Sigmoid colon (tissue), 7 donors: ENCODE measurements at places on chromosomes 7 and 10.

DNA sequence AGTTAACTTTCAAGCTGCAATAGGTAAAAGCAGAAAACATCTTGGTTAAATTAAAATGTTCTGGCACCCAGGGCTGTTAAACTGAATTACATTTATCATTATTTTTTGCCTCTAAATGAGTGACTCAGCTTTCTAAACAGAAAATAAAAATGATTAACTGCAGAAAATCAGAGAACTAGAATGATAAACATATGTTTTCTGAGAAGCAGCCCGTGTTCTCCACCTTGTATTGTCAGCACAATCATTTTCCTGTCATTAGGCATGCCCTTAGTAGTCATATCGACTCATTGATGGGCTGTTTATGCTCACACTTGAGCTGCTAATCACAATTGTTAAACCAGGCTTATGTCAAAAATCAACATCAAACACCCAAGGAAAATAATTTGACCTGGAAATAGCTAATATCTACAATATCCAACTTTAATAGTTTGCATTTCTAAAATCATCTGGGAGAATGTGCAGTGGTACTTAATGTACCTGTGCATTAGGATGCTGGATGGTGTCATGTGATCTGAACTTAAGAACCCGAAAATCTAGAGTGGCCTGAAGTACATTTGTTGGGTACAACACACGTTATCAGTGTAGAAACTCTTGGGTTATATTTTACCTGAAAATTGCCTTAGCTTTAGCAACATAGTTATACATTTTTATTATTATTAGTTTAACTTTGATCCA lies 2.3 kb downstream of the MDFIC start:
- H3K36me3 ChIP-seq, result no peaks in the 10 kb centered on the region
- H3K27me3 ChIP-seq, result no peaks in the 10 kb centered on the region
- no peak for DNase-seq
- H3K27ac ChIP-seq, result peak overlapping the region; percentile 84

- DNase-seq, result no peak
- no peaks in the 10 kb centered on the region for H3K27me3 ChIP-seq
- H3K36me3 ChIP-seq, result no peaks in the 10 kb centered on the region
Observed at GRCh38 chr7:157904866-157905570, 568.2 kb downstream of the DNAJB6 start.

GRCh38 chr10:46282842-46283574 lies 3.8 kb upstream of the ANTXRL start:
- peak overlapping the region; percentile 57 for H3K4me3 ChIP-seq
- DNase-seq, result peak; percentile 91
- no peaks in the 10 kb centered on the region for H3K27me3 ChIP-seq

GRCh38 chr10:28179006-28179742 lies 123.7 kb downstream of the MPP7 start:
- H3K4me1 ChIP-seq, result peaks cover 44% of the 10 kb centered on the region
- DNase-seq, result no peak
- H3K4me3 ChIP-seq, result no peak overlapping the region
- H3K36me3 ChIP-seq, result no peaks in the 10 kb centered on the region

- H3K27me3 ChIP-seq, result peaks cover 11% of the 10 kb centered on the region
- DNase-seq, result no peak
- no peak overlapping the region for H3K4me3 ChIP-seq
- H3K4me1 ChIP-seq, result no peaks in the 10 kb centered on the region
- no peaks in the 10 kb centered on the region for H3K36me3 ChIP-seq
Observed at GRCh38 chr10:109451879-109452278, 471.4 kb downstream of the XPNPEP1 start.

- H3K27ac ChIP-seq, result no peak overlapping the region
- no peak overlapping the region for H3K4me3 ChIP-seq
- no peaks in the 10 kb centered on the region for H3K4me1 ChIP-seq
Observed at GRCh38 chr7:3585826-3586225, 284.8 kb downstream of the SDK1 start.

DNA sequence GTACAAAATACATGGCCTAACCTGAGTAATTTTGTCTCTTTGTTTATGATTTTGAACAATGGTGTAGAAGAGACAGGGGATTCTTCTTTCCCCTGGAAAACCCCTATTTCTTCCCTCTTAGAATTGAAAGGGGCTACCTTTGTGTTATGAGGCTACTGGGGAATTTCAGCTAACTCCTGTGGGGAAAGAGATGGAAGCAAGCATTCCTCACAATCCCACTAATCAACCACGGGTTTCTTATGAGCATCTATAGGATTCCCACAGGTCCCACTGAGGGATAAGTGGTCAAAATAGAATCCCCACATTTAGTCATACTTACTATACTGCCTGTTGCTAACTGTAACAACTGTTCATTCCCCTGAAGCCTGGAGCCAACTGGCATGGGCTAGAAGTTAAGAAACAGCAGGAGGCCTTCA lies 32.2 kb upstream of the ITGB8 start:
- H3K27me3 ChIP-seq, result no peaks in the 10 kb centered on the region
- no peak overlapping the region for H3K27ac ChIP-seq
- H3K4me1 ChIP-seq, result no peaks in the 10 kb centered on the region
- no peak overlapping the region for H3K4me3 ChIP-seq
- DNase-seq, result no peak

DNA sequence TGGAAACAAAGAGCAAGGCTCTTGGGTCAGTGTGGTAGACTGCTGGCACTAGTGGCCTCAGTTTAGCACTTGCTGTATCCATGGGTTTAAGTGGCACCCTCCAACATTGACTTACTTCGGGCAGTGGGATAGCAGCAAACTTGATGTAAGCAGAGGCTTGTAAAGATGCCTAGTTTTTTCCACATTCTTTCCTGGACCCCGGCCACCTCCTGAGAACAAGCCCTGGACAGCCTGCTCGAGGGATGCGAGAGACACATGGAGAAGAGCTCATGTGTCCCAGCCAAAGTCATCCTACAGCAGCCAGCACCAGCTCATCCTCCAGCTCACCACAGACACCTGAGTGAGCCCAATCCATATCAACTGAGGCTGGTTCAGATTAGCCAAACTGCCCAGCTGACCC lies 142.7 kb upstream of the PCBD1 start:
- H3K36me3 ChIP-seq, result no peaks in the 10 kb centered on the region
- no peaks in the 10 kb centered on the region for H3K4me1 ChIP-seq
- no peaks in the 10 kb centered on the region for H3K27me3 ChIP-seq
- H3K4me3 ChIP-seq, result no peak overlapping the region
- H3K27ac ChIP-seq, result no peak overlapping the region
- DNase-seq, result peak; percentile 14

- H3K4me3 ChIP-seq, result no peak overlapping the region
- peak; percentile 55 for DNase-seq
- H3K27ac ChIP-seq, result peak overlapping the region; percentile 83
- H3K36me3 ChIP-seq, result no peaks in the 10 kb centered on the region
- peaks cover 63% of the 10 kb centered on the region for H3K4me1 ChIP-seq
- no peaks in the 10 kb centered on the region for H3K27me3 ChIP-seq
Observed at GRCh38 chr10:125095776-125096175, 64.6 kb downstream of the CTBP2 start.

DNA sequence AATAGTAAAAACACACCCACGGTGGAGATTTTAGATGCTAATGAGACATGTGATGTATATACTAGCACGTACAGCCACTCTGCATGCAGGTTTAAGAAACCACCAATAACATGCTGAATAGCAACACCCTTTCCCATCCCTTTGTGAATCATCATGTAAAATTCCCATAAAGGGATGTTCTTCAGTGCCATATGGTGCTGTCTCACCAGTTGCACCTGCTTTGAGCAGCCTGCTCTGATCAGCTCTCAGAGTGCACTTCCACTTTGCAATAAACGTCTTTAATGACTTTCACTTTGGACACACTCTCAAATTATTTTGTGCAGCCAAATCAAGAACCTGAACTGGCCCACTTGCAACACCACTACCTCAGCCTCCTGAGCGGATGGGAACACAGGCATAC lies 615.0 kb downstream of the ANKRD7 start:
- DNase-seq, result no peak
- no peaks in the 10 kb centered on the region for H3K4me1 ChIP-seq
- no peak overlapping the region for H3K4me3 ChIP-seq
- no peaks in the 10 kb centered on the region for H3K27me3 ChIP-seq

DNA sequence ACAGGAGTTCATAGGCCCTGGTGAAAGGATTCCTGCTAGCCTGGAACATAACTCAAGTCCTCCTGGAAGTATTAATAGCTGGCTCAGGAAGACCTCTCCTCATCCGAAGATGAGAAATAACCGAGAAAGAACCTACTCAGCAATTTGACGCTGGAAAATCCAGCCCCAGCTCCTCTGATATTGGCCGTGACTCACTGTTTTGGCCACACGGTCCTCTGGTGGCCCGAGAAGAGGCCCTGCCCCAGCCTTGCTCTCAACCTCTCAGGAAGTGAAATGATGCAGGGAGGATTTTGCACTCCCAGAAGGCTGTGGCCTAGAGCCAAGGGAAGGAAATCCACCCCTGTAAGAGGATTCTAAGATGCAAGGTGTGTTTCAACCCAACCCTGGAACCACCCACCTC lies 121.6 kb downstream of the MTPAP start:
- no peaks in the 10 kb centered on the region for H3K27me3 ChIP-seq
- no peaks in the 10 kb centered on the region for H3K36me3 ChIP-seq
- DNase-seq, result no peak
- H3K4me3 ChIP-seq, result no peak overlapping the region
- no peak overlapping the region for H3K27ac ChIP-seq
- no peaks in the 10 kb centered on the region for H3K4me1 ChIP-seq
